ENCODE measurements at places on chromosomes 5 and 9. TPM values are rescaled to one million over a fixed set of nuclear protein-coding genes. Genes with fewer than 3 reads are reported as not detected.

Gene MARCHF11
- 1.0 TPM for total RNA-seq

Gene SCGB3A2
- total RNA-seq = not detected

Gene PCDHGB1
- total RNA-seq = 1.6 TPM

Gene DNAJB5
- total RNA-seq = 14.1 TPM
